A172 (cell line): ENCODE measurements at places on chromosomes 5 and 9. TPM values are rescaled to one million over a fixed set of nuclear protein-coding genes. Genes with fewer than 3 reads are reported as not detected.

- DNase-seq: no peak
Observed at GRCh38 chr5:109407913-109408312, 1.9 kb downstream of the PJA2 start.

- peak; percentile 58 for DNase-seq
Observed at GRCh38 chr5:163504079-163504931, 1.1 kb upstream of the MAT2B start.

- DNase-seq: no peak
Observed at GRCh38 chr5:168778536-168778935, 199.4 kb upstream of the PANK3 start.

DNA sequence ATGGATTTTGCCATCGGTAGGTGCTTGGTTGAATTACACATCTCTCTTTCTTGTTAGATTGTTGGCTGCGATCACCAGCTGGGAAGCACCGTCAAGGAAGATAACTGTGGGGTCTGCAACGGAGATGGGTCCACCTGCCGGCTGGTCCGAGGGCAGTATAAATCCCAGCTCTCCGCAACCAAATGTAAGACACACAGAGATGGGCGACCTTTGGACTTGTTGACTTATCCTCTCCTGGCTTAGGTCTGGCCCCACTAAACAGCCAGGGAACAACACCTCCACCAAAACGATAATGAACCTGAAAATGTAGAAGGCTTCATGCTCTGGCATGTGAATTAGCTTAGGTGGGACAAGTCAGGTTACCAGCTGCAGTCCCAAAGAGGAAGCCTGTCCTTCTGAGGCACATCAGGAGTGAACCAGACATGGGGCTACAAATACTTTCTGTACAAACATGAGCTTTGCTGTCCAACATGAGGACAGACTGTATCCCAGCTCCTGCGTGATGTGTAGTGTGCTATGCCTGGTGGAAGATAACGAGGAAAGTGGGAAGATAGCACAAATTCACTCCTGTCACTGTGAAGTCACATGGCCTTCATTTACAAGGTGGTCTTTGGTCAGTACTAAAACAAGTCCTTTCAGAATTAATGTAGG lies 148.4 kb downstream of the ADAMTSL1 start:
- no peak for DNase-seq

FAM81B gene
- total RNA-seq: not detected in 2 replicates

- DNase-seq: no peak
Observed at GRCh38 chr5:178202541-178202940, 1.8 kb upstream of the HNRNPAB start.

- no peak for DNase-seq
Observed at GRCh38 chr5:176521699-176522263, 15.4 kb downstream of the RNF44 start.

DCTN4 gene
- total RNA-seq: 67.7 and 68.0 TPM in 2 replicates

AGXT2 gene
- not detected in 2 replicates for total RNA-seq

- peak; percentile 62 for DNase-seq
Observed at GRCh38 chr5:150516011-150516410, 8.1 kb downstream of the NDST1 start.

DNA sequence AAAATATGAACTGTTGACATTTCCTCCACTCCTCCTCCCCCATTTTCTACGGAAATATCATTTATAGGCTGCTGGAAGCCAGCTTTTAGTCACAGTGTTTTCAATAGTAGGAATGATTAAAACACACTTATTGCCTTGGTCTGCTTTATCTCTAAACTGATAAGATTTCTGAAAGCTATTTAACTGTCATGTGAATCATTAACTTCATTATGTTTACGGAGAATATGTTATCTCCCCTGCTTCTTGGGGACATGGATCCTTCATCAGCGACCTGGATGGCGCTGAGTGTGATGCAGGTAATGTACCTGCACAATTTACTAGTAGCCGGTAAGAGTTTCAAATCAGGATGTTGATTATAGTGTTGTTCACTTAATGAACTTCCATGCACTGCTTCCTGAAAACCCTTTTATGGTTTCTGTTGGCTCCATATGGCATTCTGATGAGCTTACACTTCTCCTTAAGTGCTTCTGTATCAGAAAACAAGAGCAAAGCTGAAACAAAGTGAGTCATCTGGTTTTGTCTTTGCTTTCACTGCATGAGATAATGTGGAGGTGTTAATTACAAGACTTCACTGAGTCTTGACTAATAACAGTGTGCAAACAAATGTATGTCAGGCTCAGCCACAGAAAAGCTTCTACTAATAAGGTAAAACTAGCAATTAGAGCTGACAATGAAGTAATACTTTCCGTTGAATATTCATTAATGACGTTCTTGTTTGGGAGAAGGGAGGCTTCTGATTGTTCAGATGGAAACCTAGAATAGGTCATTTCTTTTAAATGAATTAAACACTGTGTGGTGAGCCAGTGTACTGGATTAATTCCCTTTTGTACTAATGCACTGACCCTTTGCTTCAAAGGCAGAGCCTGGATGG lies 162.4 kb upstream of the ZNF608 start:
- DNase-seq: peak; percentile 50

DNA sequence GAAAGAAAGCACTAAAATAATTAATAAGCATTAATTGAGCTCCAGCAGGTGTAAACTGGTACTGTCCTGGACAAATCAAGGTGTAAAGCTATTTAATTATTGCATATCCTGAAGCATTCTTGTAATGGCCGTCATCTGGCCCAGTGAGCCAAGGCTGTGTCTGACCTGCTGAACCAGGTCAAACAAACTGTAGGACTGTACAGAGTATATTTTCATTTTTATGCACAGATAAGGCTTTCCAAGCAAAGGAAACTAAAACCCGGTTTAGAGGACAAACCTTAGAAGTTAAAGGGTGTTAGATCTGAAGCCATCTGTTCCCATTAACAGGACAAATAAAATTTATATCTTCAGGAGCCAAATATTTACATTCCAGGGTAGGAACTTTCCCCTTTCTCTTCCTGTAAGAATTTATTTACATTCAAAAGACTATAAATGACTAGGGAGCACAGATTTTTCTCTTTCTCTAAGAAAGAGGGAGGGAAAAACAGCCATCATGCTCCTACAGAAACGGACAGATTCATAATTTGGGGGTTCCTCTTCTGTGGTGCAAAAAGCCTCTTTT lies 69.8 kb downstream of the ESM1 start:
- no peak for DNase-seq

ALDH7A1 gene
- total RNA-seq: 23.3 and 42.4 TPM in 2 replicates

- DNase-seq: peak; percentile 34
Observed at GRCh38 chr9:13278023-13278367, 1.5 kb downstream of the MPDZ start.

- DNase-seq: no peak
Observed at GRCh38 chr9:14275331-14275730, 38.6 kb downstream of the NFIB start.

GRCh38 chr5:43947935-43948334 lies 345.0 kb downstream of the NNT start:
- DNase-seq: no peak

DNA sequence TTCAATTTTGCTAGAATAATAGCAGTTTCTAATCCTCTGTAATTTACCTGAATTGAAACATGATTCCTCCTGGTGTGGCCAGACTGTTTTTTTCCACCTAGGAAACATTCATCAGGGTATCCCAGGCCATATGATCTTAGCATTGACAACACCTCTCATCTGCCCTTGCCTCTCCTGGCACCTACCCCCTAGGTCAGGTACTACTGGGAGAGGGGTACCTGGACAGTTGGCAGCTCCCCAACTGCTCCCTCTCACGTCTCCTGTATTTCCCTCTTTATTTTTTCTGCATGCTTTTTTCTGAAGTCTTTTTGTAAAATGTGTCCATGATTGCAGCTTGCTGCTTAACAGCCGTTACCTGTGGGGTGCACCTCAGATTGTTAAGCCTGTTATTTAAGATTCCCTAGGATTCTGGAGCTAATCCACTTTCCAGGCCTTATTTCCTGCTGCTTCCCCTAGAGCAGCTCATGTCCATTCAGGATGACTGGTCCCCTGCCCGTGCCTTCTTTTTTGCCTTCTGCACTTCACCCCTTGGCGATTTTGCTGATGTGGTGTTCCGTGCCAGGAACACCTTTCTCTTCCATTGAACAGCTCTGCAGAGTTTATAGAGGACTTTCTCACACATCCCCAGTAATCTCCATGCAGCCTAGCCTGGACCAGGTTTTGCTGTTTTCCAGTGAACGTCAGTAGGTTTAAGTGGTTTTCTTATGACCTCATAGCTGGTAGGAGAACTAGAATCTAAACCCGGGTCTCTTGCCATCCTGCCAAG lies 33.6 kb downstream of the SNX30 start:
- DNase-seq: no peak

DNA sequence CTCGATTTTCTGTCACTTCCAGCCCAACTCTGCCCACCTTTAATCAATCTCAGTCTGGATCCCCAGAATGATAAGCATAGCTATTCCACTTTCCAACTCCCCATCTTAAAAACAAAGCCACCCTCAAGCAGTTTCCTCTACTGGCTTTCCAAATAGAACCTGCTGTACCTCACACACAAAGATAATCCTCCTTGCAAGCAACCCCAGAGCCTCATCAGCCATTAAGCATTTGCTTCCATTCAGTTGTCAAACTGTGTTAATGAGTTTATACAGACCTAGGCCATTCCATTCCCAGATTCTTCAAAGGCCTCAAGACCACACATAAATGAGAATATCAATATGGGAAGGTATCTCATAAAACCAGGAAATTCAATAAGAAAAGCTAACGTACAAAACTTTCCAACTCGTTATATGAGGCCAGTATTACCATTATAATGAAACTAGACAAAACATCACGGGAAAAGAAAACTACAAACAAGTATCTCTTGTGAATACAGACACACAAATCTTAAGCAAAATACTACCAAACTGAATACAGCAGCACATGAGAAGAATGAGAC lies 86.8 kb downstream of the DROSHA start:
- no peak for DNase-seq

DNA sequence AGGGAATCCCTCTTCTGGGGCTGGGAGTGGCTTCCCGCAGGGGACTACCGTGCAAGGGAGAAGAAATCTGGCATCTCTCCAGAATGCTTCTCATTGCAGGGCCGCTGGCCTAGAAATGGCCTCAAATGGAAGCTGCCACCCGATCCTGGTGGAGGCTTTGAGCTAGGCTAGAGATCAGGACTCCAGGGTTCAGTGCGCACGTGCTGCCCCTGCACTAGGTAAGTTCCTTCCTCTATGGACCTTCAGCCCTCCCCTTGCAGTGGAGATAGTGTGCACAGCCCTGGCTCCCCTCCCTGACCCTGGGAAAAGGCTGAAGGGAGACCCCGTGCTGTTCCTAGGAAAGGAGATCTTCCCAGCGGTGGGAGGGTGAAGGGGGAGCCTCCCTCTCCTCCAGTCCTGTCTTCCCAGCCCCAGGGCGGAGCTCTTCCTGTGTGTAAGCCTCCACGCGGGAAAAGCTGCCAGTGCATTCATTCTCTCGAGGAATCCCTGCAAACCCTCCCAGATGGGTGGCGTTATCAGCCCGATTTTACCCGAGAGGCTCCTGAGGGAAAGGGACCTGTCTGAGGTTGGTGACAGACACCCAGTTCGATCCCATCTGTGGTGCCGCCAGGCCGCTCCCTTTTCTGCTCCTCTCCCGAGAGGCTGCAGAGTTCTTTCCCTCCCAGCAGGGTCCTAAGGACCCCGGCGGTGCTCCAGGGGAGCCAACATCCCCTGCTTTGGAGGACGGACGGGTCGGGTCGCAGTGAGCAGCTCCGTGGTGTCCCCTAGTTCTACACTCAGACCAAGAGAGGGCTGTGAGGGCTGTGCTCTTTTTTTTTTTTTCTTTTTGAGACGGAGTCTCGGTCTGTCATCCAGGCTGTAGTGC lies 1.4 kb upstream of the CERCAM start:
- no peak for DNase-seq

DNA sequence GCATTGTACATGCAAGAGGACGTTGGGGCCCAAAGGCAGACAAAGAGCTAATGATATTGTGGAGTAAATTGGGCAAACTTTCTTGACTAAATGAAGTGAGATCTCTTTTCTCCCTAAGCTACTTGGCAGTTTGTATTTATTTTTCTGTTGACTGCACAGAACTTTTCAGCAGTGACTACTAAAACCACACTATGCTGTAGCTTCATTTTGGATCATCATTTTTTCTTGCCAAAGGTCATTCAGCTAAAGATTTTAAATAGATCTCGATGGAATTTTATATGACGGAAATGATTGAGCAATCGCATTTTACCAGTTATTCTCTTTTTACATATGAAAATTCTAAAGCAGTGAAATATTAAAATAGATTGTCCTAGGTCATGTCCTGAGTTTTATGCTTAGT lies 286.1 kb upstream of the ACTBL2 start:
- DNase-seq: no peak

DNA sequence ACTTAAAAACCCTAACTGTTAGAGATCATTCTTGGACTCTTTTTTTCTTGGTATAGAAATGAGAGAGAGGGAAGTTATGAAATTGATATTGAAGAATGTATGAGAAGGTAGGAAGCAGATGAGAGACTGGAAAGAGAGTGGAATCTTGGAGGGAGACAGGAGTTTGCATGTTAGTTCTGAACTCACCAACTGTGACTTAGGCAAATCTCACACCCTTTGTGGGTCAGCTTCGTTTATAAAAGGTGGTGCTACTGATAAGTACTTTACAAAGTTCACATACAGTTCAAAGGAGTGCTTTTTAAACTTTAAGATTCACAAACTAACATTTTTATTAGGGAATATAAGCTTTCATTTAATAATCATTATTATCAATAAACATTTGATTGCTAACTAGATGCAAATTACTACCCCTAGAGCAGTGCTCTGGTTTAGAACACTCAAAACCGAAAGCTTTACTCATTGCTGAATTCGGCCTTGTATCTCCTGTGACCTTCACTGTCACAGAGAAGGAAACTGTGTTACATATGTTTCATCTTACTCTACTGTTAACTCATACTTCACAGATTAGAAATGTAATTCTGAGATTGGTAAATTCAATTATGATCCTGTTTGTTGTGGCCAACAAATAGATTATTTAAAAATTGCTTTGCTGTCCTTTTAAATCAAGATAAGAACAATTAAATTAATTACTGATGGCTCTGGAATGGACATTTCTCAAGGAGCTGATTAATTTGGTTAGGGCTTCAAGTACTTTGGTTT lies 143.2 kb downstream of the RMI1 start:
- DNase-seq: no peak

CMBL gene
- total RNA-seq: 9.3 and 12.5 TPM in 2 replicates

NOL6 gene
- total RNA-seq: 27.0 and 28.1 TPM in 2 replicates

- DNase-seq: no peak
Observed at GRCh38 chr9:72494051-72494450, 27.4 kb upstream of the TMC1 start.

DNA sequence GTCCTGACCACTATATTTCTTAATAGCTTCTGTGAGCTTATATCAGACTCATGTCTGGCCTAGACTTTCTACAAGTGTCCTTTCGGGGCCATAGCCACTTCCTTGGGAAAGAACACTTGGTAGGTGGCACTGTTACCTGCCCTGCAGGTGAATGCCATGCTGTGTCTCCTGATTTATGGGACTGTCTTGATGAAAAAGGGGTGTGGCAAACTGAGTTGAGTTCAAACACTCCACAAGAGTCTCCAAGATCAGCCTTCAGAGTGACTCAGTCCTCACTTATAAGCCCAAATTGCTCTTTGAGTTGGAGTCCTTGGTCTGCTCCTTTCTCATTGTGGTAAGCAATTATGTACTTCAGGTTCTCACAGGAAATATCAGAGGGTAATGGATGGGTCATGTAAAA lies 9.9 kb upstream of the ANKHD1 start:
- no peak for DNase-seq

ACER2 gene
- 1.7 and 2.4 TPM in 2 replicates for total RNA-seq

ANGPTL2 gene
- 0.17 and 0.43 TPM in 2 replicates for total RNA-seq

- DNase-seq: no peak
Observed at GRCh38 chr9:36939655-36940499, 94.2 kb downstream of the PAX5 start.

- no peak for DNase-seq
Observed at GRCh38 chr5:82984786-82985735, 92.1 kb downstream of the TMEM167A start.
